T-cell (primary cell): ENCODE measurements at places on chromosomes 4 and X.

DNA sequence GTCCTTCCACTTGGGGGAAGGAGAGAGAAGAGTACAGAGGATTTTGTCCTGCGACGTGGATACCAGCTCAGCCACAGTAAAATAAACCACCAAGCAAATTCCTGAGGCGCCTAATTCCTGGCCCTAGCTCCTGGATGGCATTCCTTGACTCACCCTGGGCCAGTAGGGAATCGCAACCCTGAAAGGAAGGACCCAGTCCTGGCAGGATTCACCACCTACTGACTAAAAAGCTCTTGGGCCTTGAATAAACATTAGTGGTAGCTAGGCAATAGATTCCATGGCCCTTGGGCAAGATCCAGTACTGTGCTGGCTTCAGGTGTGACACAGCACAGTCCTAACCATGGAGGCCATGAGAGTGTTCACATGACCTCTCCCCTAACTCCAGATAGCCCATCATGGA, 45.6 kb downstream of the GABRA3 start:
- no peak overlapping the region for H3K4me3 ChIP-seq
- no peaks in the 10 kb centered on the region for H3K27me3 ChIP-seq
- no peaks in the 10 kb centered on the region for H3K4me1 ChIP-seq

- DNase-seq: no peak
- no peaks in the 10 kb centered on the region for H3K4me1 ChIP-seq
- no peak overlapping the region for H3K27ac ChIP-seq
- no peak overlapping the region for H3K4me3 ChIP-seq
These were observed 147.1 kb downstream of the GLRA2 start for GRCh38 chrX:14676431-14676830.

GRCh38 chr4:118964891-118965411, 76.3 kb downstream of the SYNPO2 start:
- no peaks in the 10 kb centered on the region for H3K36me3 ChIP-seq
- H3K27me3 ChIP-seq: no peaks in the 10 kb centered on the region
- no peak overlapping the region for H3K27ac ChIP-seq
- DNase-seq: no peak

DNA sequence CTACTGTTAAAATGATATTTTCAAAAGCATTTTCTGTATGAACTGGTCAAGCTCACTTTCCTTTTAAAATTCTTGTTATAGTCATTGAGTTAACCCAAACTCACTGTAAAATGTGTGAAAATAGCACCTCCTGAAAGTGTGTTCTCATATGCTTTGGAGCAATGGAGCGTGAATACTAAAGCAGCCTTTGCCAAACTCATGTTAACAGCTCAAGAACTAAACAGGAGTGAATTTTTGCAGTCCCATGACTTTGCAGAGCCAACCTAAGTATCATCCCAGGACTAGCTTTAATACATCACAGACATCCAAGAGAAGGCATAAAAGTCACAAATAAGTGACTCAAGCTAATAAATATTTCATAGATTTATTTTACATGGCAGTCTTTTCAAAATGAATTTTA, 2.3 kb downstream of the AMMECR1 start:
- no peaks in the 10 kb centered on the region for H3K36me3 ChIP-seq
- no peak overlapping the region for H3K27ac ChIP-seq
- DNase-seq: no peak
- H3K27me3 ChIP-seq: no peaks in the 10 kb centered on the region

GRCh38 chr4:3297066-3297859, 4.4 kb downstream of the RGS12 start:
- H3K27me3 ChIP-seq: no peaks in the 10 kb centered on the region
- no peaks in the 10 kb centered on the region for H3K36me3 ChIP-seq
- no peak for DNase-seq
- peaks cover 19% of the 10 kb centered on the region for H3K4me1 ChIP-seq
- H3K4me3 ChIP-seq: no peak overlapping the region
- H3K27ac ChIP-seq: no peak overlapping the region

- no peaks in the 10 kb centered on the region for H3K4me1 ChIP-seq
- DNase-seq: no peak
- no peak overlapping the region for H3K4me3 ChIP-seq
- H3K36me3 ChIP-seq: no peaks in the 10 kb centered on the region
These were observed 30.0 kb upstream of the APELA start for GRCh38 chr4:164847016-164847415.

DNA sequence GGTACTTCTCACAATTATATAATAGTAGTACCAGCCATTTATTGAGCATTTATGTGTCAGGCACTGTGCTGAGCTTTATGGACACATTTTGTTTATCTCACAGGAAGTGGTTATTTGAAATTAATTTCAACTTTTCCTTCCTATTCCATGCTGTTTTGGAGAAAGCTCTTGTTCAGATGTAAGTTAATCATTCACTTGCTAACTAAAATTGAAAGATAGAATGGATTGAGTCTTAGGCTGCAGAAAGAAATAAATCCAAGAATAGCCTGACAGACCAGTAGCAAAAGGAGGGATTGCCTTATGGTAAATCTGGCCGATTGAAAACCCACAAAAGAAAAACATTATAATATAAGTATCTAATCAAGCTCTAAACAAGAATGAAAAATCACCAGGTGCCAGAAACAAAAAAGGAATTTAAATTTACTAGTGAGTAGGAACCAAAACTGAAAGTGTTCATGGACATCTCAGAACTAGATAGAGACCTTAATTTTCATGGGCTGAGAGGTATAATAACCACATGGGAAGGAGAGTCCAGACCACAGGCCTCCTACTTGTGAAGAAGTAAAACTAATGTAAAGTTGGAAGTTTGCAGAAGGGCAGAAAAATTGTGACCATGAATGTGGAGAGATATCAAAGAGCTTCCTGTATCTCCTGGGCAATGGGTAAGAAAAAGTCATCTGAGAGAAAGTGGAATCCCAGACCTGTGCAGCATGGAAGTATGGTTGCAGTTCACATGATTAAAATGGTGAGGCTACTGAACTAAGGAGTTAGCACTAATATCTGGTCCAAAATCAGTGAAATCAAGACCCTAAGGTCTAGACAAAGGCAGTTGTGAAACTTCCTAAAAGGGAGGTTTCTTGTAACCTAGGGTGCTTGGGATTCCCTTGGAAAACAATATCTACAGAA, 38.0 kb downstream of the RADX start:
- no peaks in the 10 kb centered on the region for H3K4me1 ChIP-seq
- no peak overlapping the region for H3K27ac ChIP-seq
- H3K36me3 ChIP-seq: no peaks in the 10 kb centered on the region
- no peak overlapping the region for H3K4me3 ChIP-seq
- DNase-seq: peak; percentile 0

- no peaks in the 10 kb centered on the region for H3K36me3 ChIP-seq
- DNase-seq: no peak
- no peaks in the 10 kb centered on the region for H3K27me3 ChIP-seq
- no peak overlapping the region for H3K27ac ChIP-seq
- no peaks in the 10 kb centered on the region for H3K4me1 ChIP-seq
These were observed 122.4 kb upstream of the HAND2 start for GRCh38 chr4:173652283-173652931.

GRCh38 chr4:168679819-168680218, 183.0 kb downstream of the PALLD start:
- H3K36me3 ChIP-seq: no peaks in the 10 kb centered on the region
- H3K4me3 ChIP-seq: no peak overlapping the region
- no peaks in the 10 kb centered on the region for H3K4me1 ChIP-seq
- no peak for DNase-seq
- H3K27me3 ChIP-seq: no peaks in the 10 kb centered on the region

DNA sequence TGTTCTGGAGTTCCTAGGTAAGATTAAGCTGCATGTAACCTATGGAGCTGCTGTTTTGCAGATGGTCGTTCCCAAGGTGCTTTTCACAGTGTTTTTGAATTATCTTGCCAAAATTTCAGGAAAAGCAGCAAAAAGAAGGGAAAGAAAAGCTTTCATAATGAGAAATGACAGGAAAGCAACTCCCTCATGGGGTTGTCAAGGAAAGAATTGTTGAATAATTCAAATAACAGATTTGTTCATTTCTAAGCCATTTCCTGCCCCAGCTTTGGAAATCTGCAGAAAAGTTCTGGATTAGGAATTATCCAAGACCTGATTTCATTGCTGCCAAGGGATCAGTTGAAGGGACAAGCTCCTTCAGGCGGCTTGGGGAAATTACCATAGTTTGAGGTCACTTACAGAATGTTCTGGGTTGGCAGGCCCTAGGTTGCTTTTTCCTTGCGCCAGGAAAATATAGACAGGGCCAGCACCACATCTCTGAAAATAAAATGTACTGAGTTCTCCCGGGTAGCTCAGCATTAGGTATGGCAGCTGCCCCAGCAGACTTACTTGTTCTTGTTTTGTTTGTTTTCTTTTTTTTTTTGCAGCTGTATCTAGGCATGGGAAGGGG, 354.7 kb downstream of the STIM2 start:
- no peaks in the 10 kb centered on the region for H3K4me1 ChIP-seq
- H3K36me3 ChIP-seq: no peaks in the 10 kb centered on the region
- no peaks in the 10 kb centered on the region for H3K27me3 ChIP-seq

GRCh38 chrX:20742106-20742505, 475.4 kb upstream of the RPS6KA3 start:
- no peak overlapping the region for H3K4me3 ChIP-seq
- no peak overlapping the region for H3K27ac ChIP-seq
- DNase-seq: no peak
- no peaks in the 10 kb centered on the region for H3K27me3 ChIP-seq

DNA sequence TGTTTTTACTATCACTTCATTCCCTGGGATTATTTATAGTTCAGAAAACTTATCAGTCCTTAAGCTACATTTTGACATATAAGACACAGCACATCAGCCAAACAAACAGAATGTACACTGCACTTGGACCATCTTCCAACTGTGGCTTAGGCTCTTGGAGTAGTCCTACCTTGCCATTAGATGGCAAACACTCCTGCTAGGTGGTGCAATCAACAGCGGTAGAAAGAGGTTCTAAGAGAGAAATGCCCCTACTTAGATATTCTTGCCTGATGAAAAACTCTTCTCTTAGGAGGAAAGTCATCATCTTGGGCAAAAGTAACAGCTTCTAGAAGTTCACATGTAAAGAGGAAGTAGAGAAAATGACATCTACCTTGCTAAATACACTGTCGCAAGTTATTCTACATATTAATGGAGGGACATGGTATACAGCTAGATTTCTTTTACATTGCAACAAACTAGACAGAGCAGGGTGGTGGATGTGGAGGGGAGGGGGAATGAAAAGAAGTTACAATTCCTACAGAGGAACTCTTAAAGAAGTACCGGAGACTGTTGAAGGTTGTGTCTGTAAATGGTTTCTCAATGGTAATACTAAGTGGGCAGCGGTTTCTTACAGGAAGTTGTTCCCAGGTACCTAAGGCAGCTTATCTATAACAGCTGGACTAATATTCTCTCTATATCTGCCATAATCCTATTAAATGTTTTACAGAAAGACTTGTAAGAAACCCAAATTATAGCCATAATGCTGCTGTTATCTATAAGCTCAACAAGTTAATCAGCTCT, 8.1 kb upstream of the STPG2 start:
- no peak overlapping the region for H3K4me3 ChIP-seq
- no peaks in the 10 kb centered on the region for H3K27me3 ChIP-seq
- H3K36me3 ChIP-seq: no peaks in the 10 kb centered on the region
- no peaks in the 10 kb centered on the region for H3K4me1 ChIP-seq
- no peak for DNase-seq

GRCh38 chrX:133911825-133912495, 73.4 kb downstream of the GPC3 start:
- H3K36me3 ChIP-seq: no peaks in the 10 kb centered on the region
- H3K27me3 ChIP-seq: no peaks in the 10 kb centered on the region
- no peak overlapping the region for H3K4me3 ChIP-seq
- no peaks in the 10 kb centered on the region for H3K4me1 ChIP-seq

DNA sequence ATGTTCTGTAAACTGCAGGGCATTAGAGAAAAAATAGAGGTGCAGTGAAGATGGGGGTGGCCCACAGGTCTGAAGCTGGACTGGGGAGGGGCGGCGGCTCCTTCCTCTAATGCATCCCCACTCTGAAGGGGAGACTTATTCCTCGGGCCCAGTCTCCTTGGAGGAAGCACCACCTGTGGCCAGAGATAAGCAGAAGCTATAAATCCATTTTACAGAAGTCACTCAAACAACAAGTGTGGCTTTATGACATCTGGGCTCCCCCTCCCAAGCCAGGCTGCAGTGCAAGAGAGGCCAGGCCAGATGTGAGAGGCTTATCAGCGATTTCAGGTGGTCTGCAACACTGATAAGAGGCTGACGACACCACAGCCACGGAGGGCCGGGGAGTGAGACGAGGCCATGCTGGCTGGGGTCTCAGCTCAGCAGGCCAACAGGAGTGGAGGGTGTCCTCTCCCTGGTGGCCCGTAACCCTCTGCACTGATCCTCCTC, 15.8 kb downstream of the CYTL1 start:
- no peaks in the 10 kb centered on the region for H3K36me3 ChIP-seq
- no peak overlapping the region for H3K27ac ChIP-seq
- DNase-seq: no peak
- H3K4me3 ChIP-seq: no peak overlapping the region
- H3K4me1 ChIP-seq: no peaks in the 10 kb centered on the region

GRCh38 chr4:75698162-75698962, 25.2 kb upstream of the G3BP2 start:
- no peaks in the 10 kb centered on the region for H3K27me3 ChIP-seq
- H3K27ac ChIP-seq: peak overlapping the region; percentile 86
- H3K4me3 ChIP-seq: no peak overlapping the region
- peaks cover 26% of the 10 kb centered on the region for H3K4me1 ChIP-seq

- no peaks in the 10 kb centered on the region for H3K4me1 ChIP-seq
- H3K4me3 ChIP-seq: no peak overlapping the region
- H3K27me3 ChIP-seq: no peaks in the 10 kb centered on the region
- H3K27ac ChIP-seq: no peak overlapping the region
These were observed 2.0 kb upstream of the RIPPLY1 start for GRCh38 chrX:106905064-106905708.

DNA sequence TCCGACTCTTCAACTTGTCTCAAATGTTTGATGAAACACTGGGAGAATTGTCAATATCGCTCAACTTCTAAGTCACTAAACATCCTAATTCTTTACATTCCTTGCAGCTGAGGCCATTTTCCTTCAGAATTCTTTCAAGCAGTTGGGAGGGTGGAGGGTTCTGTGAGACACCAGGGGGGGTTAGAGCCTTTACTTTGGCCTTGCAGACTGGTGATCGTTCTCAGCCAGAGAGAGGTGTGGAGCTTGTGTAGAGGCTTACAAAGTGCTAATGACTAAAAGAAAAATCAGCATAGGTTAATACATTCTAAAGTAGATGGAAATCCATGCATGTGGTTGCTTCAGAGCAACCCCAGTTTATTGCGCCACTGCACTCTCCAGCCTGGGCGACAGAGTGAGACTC, 21.3 kb upstream of the SOX3 start:
- no peak overlapping the region for H3K27ac ChIP-seq
- no peaks in the 10 kb centered on the region for H3K27me3 ChIP-seq
- DNase-seq: no peak
- no peaks in the 10 kb centered on the region for H3K4me1 ChIP-seq

- H3K27me3 ChIP-seq: no peaks in the 10 kb centered on the region
- no peaks in the 10 kb centered on the region for H3K4me1 ChIP-seq
- H3K4me3 ChIP-seq: no peak overlapping the region
- H3K36me3 ChIP-seq: no peaks in the 10 kb centered on the region
These were observed 330.1 kb upstream of the GRID2 start for GRCh38 chr4:91973479-91974153.
